Endothelial cell of coronary artery (primary cell): ENCODE measurements at places on chromosomes 1 and 21. TPM values are rescaled to one million over a fixed set of nuclear protein-coding genes. Genes with fewer than 3 reads are reported as not detected.

KCNT2 gene
- total RNA-seq = 0.09 and 2.0 TPM in 2 replicates

OPRD1 gene
- not detected in 2 replicates for total RNA-seq

ARHGAP30 gene
- total RNA-seq = under 0.01 TPM in 1 of 2 replicates, not detected in the other

INSRR gene
- total RNA-seq = not detected in 2 replicates

MAP1LC3C gene
- not detected in 2 replicates for total RNA-seq

DMBX1 gene
- total RNA-seq = not detected in 2 replicates

SAMD13 gene
- total RNA-seq = 1.7 TPM in 2 replicates

ERG gene
- 45.7 and 55.8 TPM in 2 replicates for total RNA-seq

RNU1-3 gene
- 2,685 and 5,329 TPM in 2 replicates for total RNA-seq

ATP6V1G3 gene
- total RNA-seq = not detected in 2 replicates

RAB13 gene
- 52.6 and 58.5 TPM in 2 replicates for total RNA-seq

TNFSF18 gene
- 14.1 and 17.4 TPM in 2 replicates for total RNA-seq

ADCY10 gene
- under 0.01 TPM in 1 of 2 replicates, not detected in the other for total RNA-seq

SFT2D2 gene
- 29.2 and 34.6 TPM in 2 replicates for total RNA-seq

FAM177B gene
- total RNA-seq = not detected in 2 replicates

TIE1 gene
- total RNA-seq = 694 and 736 TPM in 2 replicates

WNT2B gene
- 1.8 and 8.6 TPM in 2 replicates for total RNA-seq

TMEM269 gene
- total RNA-seq = not detected in 2 replicates

SCAF4 gene
- total RNA-seq = 4.0 and 6.8 TPM in 2 replicates

PTPRF gene
- total RNA-seq = 120 and 266 TPM in 2 replicates

CFHR1 gene
- 0.28 TPM in 1 of 2 replicates, not detected in the other for total RNA-seq

MEGF6 gene
- total RNA-seq = 29.1 and 57.8 TPM in 2 replicates

LHX8 gene
- total RNA-seq = not detected in 2 replicates
